ENCODE measurements at places on chromosomes 6 and 20.

GRCh38 chr6:29675561-29675960, 5.4 kb downstream of the ZFP57 start:
- no peak for DNase-seq

GRCh38 chr6:142242269-142242668, 59.5 kb upstream of the ADGRG6 start:
- no peak for DNase-seq

DNA sequence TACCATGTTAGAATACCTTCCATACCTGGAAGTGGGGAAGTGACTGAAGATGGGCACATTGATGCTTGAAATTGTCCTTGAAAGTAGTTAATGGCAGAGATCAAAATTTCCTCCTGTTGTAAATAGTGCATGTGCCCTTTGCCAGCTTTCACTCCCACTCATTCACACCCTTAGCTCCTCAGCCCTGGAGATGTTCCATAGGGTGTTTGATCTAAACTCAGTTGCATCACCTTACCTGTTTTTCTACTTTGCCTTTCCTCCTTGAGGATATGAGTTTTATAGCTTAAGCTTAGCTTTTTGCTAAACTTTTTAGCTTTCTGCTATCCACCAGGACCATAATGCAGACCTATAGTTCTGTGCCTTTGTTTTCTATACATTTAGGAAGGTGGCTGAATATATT, 69.0 kb downstream of the CEP57L1 start:
- DNase-seq = no peak

GRCh38 chr6:163580311-163581030, 166.0 kb downstream of the QKI start:
- DNase-seq = no peak

DNA sequence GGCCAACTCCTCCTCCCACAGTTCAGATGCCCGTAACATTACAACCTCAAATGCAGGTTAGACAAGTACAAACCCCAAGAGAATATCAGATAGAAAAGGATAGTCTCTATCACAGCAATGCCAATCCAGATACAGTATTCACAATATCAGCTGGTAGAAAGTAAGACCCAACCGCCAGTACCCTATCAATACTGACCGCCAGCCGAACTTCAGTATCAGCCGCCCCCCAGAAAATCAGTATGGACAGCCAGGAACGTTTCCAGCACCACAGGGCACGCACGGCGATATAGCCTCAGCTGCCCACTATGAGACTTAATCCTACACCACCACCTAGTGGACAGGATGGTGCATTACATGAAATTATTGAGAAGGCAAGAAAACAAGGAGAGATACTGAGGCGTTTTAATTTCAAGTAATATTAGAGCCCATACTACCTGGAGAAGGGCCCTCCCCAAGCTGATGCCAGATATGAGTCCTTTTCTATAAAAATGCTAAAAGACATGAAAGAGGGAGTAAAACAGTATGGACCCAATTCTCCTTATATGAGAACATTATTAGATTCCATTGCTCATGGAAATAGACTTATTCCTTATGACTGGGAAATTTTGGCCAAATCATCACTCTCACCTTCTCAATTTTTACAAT, 17.6 kb upstream of the EIF2S2 start:
- peak; percentile 94 for DNase-seq
